ENCODE measurements at places on chromosomes 1 and 21.
A peak's percentile ranks its signal among the peaks of the same experiment; 100 is the strongest.

DNA sequence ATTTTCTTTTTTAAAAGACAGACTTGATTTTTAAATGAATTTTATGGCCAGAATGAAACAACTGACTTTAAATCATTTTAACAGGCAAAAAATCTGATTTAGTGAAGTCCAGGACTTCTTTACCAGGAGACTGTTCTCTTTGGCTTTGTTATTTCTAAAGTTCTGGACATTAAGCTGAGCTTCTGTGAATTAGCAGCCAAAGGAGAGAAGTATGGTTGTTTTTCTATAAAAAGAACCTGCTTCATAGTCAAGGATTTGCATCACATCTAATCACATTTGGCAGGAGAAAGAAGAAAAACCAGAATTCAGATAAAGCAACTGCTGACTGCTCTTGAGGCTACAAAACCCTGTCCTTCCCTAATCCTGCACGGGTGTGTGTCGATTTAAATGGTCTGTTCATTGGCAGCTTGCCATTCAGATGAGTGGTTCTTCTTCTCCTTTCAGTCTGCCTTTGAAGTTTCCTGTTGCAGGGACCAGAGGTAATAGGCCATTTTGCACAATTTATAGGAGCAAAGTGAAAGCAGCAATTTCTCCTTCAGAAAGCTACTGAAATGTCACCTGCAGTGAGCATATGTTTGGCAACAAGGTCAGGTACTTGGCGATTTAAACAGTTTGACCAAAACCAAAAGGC, 215.4 kb downstream of the OLFM3 start:
- DNase-seq: no peak
- H3K27ac ChIP-seq: no peak overlapping the region
- H3K27me3 ChIP-seq: no peaks in the 10 kb centered on the region
- H3K4me1 ChIP-seq: no peaks in the 10 kb centered on the region
- no peaks in the 10 kb centered on the region for H3K36me3 ChIP-seq
- H3K4me3 ChIP-seq: no peak overlapping the region

GRCh38 chr1:160163615-160164014, 12.2 kb downstream of the ATP1A4 start:
- DNase-seq: no peak
- no peak overlapping the region for H3K27ac ChIP-seq
- H3K36me3 ChIP-seq: no peaks in the 10 kb centered on the region
- peaks cover 31% of the 10 kb centered on the region for H3K4me1 ChIP-seq
- peaks cover 14% of the 10 kb centered on the region for H3K27me3 ChIP-seq

- no peaks in the 10 kb centered on the region for H3K27me3 ChIP-seq
- DNase-seq: no peak
- H3K4me1 ChIP-seq: peaks cover 6% of the 10 kb centered on the region
- H3K4me3 ChIP-seq: no peak overlapping the region
- H3K36me3 ChIP-seq: no peaks in the 10 kb centered on the region
- peak overlapping the region; percentile 20 for H3K27ac ChIP-seq
Measured at GRCh38 chr21:45084881-45085536, 10.6 kb downstream of the ADARB1 start.

DNA sequence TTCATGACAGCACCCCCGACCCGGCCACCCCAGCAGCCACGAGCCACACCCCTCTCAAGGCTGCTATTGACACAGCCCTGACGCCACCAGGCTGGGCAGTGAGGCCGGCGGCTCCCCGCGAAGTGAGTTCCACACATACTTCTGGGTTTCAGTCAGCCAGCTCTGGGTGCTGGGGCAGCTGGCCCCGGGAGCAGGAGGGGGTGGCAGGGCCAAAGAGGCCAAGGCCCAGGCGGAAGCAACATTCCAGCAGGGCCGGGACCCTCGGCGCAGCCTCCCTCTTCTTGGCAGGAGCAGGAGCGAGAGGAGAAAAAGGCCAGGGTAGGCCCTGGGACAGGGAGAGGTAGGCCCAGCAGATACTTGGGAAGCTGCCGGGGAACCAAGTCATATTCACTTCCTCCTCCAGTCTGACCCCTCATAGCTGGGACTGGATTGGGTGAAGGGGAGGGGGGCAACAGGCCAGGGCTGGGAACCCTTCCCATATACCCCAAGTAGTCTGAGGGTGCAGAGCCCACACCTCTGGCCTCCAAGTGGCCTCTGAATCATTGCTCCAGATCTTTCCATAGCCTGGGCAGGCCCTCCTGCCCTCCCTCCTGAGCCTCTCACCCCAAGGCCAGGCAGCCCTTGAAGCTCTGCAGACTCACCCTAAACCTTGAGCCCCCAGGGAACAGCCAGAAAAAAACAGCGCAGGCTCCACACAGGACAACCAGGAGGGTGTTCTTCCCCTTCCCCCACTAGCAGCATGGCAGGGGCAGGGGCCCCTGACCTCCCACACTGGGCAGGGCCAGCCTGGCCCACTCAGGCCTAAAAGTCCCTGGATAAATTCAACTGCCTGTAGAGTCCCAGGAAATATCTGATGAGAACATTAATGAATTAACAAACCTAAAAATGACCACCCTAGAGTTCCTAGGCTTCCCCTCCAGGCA, 5.7 kb downstream of the HSPG2 start:
- H3K27ac ChIP-seq: no peak overlapping the region
- H3K27me3 ChIP-seq: no peaks in the 10 kb centered on the region
- no peak overlapping the region for H3K4me3 ChIP-seq
- DNase-seq: no peak
- peaks cover 6% of the 10 kb centered on the region for H3K36me3 ChIP-seq

GRCh38 chr1:15945832-15946448, 30.0 kb downstream of the ZBTB17 start:
- H3K4me3 ChIP-seq: no peak overlapping the region
- peaks cover 29% of the 10 kb centered on the region for H3K4me1 ChIP-seq
- peaks cover 6% of the 10 kb centered on the region for H3K36me3 ChIP-seq
- no peaks in the 10 kb centered on the region for H3K27me3 ChIP-seq

DNA sequence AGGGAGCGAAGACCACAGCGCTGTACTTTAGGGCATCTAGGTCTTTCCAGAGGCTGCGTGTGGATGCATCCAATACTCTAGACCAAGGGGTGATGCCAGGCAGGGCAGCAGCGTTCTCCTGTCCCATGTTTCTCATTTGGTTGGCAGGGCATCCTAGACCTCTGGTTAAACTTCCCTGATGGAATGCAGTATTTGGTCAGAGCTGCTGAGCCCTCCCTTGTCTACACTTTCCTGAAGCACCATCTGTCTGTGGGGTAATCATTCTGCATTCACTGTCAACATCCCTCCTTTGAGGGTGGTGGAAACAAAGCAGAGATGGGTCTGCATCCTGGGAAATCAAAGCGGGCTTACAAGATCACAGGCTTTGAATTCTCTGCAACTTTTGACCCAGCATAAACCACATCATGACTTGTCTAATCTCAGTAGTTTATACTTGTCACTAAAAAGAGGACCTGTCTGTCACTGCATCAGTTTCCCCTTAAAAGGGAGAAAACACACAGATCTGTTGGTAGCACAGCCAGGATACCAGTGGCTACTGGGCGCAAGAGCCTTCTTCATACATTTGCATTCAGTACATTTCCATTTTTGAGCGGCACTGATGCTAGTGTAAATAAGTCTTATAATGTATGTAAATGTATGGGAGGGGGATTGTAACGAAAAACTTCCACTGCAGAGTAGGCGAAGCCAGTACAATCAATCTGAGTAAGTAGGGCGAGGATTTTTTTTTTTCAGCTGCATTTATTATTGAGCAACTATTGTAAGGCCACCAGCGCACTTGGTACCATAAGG, 106.3 kb downstream of the GALNT2 start:
- no peak overlapping the region for H3K27ac ChIP-seq
- H3K4me1 ChIP-seq: peaks cover 73% of the 10 kb centered on the region
- no peaks in the 10 kb centered on the region for H3K27me3 ChIP-seq

DNA sequence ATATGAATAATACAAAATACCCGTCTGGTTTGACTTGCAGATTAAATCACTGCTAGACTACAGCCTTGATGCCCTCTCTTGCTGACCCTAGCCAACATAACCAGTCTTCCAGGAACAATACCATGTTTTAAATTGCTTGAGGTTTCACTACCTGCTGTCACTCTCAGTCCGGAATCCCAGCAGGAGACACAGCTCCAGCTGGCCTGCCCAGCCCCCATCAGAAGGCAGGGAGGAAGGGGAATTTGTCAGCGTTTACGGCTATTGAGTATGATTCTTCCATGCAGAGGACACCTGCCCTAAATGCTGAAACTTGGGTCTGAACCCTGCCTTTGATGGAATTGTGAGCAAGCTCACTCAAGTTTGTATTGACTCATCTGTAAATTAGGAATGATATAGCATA, 33.0 kb downstream of the ZNF496 start:
- no peak overlapping the region for H3K4me3 ChIP-seq
- no peaks in the 10 kb centered on the region for H3K27me3 ChIP-seq
- H3K4me1 ChIP-seq: peaks cover 64% of the 10 kb centered on the region
- DNase-seq: no peak
- peaks cover 46% of the 10 kb centered on the region for H3K36me3 ChIP-seq

GRCh38 chr21:27802816-27803475, 836.1 kb upstream of the ADAMTS5 start:
- DNase-seq: peak; percentile 62
- H3K4me1 ChIP-seq: no peaks in the 10 kb centered on the region
- no peaks in the 10 kb centered on the region for H3K27me3 ChIP-seq
- H3K27ac ChIP-seq: no peak overlapping the region

GRCh38 chr1:65491472-65491871, 71.0 kb downstream of the LEPR start:
- no peaks in the 10 kb centered on the region for H3K4me1 ChIP-seq
- H3K4me3 ChIP-seq: no peak overlapping the region
- no peak overlapping the region for H3K27ac ChIP-seq

GRCh38 chr1:160830321-160831153, 32.1 kb downstream of the CD244 start:
- H3K4me3 ChIP-seq: no peak overlapping the region
- no peak overlapping the region for H3K27ac ChIP-seq
- peaks cover 11% of the 10 kb centered on the region for H3K27me3 ChIP-seq
- H3K4me1 ChIP-seq: peaks cover 12% of the 10 kb centered on the region

DNA sequence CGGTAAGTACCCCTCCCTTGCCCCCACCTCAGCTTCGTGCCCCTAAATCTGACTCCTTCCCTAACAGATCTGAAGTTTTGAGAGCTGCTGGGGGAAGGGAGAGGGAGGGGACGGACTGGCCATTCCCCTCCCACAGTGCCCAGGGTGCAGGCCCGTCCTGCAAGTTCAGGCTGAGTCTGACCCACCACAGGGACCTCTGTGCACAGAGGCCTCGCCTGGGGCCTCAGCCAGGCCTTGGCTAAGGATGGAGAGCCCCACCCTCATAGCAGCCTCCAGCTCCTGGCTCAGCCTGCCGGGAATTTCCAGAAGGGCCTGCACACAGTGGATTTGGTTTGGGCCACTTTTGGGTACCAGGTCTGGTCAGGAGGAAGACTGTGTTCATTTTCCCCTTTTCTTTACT, 31.2 kb upstream of the TNFRSF1B start:
- H3K4me1 ChIP-seq: no peaks in the 10 kb centered on the region
- H3K4me3 ChIP-seq: no peak overlapping the region
- H3K36me3 ChIP-seq: no peaks in the 10 kb centered on the region

DNA sequence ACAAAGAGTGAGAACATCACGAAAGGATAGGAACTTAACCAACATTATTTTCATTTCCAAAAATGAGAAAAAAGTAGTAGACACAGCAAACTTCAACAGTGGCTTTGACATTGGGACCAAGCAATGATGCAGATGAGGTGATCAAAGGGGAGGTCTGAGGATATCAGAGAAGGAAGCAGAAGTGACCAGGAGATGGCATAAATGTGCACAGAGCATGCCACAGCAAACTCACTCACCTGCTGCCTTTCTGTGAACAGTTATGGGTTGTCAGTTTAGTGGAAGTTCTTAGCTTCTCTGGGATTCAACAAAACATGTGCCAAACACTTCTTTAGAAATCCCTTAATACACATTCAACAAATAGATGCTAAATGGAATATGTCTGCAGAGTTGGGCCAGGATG, 290.1 kb downstream of the PLPP3 start:
- no peak overlapping the region for H3K27ac ChIP-seq
- no peaks in the 10 kb centered on the region for H3K27me3 ChIP-seq
- DNase-seq: no peak
- no peak overlapping the region for H3K4me3 ChIP-seq
- no peaks in the 10 kb centered on the region for H3K36me3 ChIP-seq
- H3K4me1 ChIP-seq: peaks cover 21% of the 10 kb centered on the region

GRCh38 chr1:234499943-234500245, 20.9 kb upstream of the TARBP1 start:
- H3K36me3 ChIP-seq: 0 out of 2 replicates have a peak, but pooled peaks cover 4% of the 10 kb centered on the region
- H3K4me3 ChIP-seq: no peak overlapping the region
- peaks cover 57% of the 10 kb centered on the region for H3K4me1 ChIP-seq
- H3K27ac ChIP-seq: no peak overlapping the region

GRCh38 chr1:157292302-157292701, 154.1 kb upstream of the ETV3 start:
- H3K27me3 ChIP-seq: peaks cover 13% of the 10 kb centered on the region
- no peak overlapping the region for H3K4me3 ChIP-seq
- no peaks in the 10 kb centered on the region for H3K36me3 ChIP-seq

GRCh38 chr21:42779431-42779861, 99.9 kb downstream of the WDR4 start:
- no peak for DNase-seq
- H3K36me3 ChIP-seq: peaks cover 12% of the 10 kb centered on the region
- H3K27ac ChIP-seq: no peak overlapping the region

GRCh38 chr1:3627515-3628253, 2.9 kb downstream of the TPRG1L start:
- peaks cover 12% of the 10 kb centered on the region for H3K4me1 ChIP-seq
- no peak overlapping the region for H3K27ac ChIP-seq
- H3K4me3 ChIP-seq: no peak overlapping the region
- DNase-seq: no peak

DNA sequence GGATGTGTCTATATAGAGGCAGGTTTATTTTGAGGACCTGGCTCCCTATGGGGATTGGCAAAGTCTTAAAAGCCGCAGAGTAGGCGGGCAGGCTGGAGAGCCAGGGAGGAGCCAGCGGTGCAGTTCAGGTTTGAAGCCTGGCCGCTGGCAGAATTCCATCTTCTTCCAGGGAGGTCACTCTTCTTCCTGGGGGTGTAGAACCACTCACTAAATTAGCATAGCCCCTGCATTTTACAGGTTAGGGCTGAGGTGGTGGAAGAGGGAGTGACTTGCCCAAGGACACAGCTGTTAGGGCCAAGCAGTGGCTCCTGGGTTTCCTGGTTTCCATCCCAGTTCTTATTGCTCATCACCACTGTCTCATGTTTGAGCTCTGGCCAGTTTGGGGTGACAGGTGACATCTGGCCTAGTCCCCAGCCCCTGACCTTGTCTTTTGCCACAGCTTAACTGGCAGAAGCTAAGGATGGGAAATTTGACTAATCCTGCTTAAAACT, 1.4 kb downstream of the PINK1 start:
- H3K27me3 ChIP-seq: peaks cover 9% of the 10 kb centered on the region
- peaks cover 13% of the 10 kb centered on the region for H3K4me1 ChIP-seq
- peak overlapping the region; percentile 98 for H3K27ac ChIP-seq
- H3K36me3 ChIP-seq: peaks cover 9% of the 10 kb centered on the region

- H3K27ac ChIP-seq: no peak within 1 kb of the TSS
- peaks cover 36% of the 10 kb centered on the region for H3K4me1 ChIP-seq
- peak within 1 kb of the TSS; percentile 80 for H3K4me3 ChIP-seq
- H3K27me3 ChIP-seq: peaks cover 18% of the 10 kb centered on the region
- peak; percentile 97 for DNase-seq
Measured at GRCh38 chr1:3611170-3612019, at the start of gene MEGF6. TSS of gene MEGF6 (minus strand) at chr1:3611508. CDS start at chr1:3611268, 240 bp downstream.
